ENCODE measurements at places on chromosomes 6 and 20. TPM values are rescaled to one million over a fixed set of nuclear protein-coding genes. Genes with fewer than 3 reads are reported as not detected.

- no peaks in the 10 kb centered on the region for H3K36me3 ChIP-seq
- no peak for DNase-seq
- H3K4me1 ChIP-seq = peaks cover 9% of the 10 kb centered on the region
- H3K27me3 ChIP-seq = no peaks in the 10 kb centered on the region
- no peak overlapping the region for H3K4me3 ChIP-seq
- no peak overlapping the region for H3K27ac ChIP-seq
Measured at GRCh38 chr20:46210672-46211330, 92.7 kb downstream of the CD40 start.

GRCh38 chr6:148874698-148875293 is 128.0 kb downstream of the UST start:
- no peak overlapping the region for H3K27ac ChIP-seq
- H3K27me3 ChIP-seq = no peaks in the 10 kb centered on the region
- no peak overlapping the region for H3K4me3 ChIP-seq
- no peak for DNase-seq
- H3K36me3 ChIP-seq = no peaks in the 10 kb centered on the region
- H3K4me1 ChIP-seq = no peaks in the 10 kb centered on the region

DNA sequence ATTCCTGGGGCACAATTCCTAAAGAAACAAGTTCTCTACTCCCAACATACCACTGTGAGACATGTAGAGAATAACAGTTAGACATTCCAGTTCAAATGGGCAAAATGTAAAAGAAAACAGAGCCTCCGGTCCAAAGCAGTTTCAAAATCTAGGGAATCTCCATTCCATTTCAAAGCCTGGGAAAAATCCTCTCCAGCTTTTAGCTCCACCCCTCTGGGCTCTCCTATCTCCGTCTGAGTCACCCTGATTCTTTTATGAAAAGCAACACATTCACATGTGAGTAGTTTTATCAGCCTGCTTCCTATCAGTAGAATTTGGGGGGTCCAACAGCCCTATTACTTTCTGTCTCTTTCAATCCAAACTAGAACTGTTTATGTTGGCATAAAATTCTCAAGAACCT is 3.7 kb downstream of the CSNK2A1 start:
- no peak for DNase-seq
- H3K27me3 ChIP-seq = no peaks in the 10 kb centered on the region

DNA sequence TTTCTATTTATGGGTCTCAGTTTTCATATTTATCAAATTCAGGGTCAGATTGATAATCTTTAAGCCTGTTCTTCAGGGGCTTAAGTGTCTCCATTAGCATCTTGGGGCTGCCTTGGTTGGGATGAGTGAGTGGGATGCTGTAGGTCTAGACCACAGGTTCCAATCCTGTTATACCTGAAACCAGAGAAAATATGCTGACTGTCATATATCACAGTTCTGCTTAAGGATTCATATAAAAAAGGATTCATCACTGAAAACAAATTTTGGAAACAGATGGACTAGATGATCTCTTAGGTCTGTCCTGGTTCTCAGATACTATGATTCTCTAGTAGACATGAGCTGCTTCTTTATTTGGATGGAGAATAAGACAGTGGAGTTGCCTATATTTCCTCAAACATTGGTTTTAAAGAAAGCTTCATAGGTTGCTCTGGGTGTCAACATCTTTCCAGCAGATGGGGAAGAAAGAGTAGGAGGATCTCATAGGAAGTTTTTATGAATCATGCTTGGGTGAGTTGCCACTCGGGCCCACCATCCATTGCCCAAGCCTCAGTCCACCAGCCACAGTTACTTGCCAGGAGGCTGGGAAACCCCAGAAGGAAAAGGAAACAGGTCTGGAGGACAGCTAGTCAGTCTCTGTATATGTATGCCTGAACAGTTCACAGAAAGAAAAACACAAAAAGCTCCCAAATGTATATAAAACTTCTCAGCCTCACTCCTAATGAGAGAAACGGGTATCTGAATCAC is 42.9 kb upstream of the MAP7 start:
- H3K4me3 ChIP-seq = no peak overlapping the region
- H3K27me3 ChIP-seq = no peaks in the 10 kb centered on the region
- H3K4me1 ChIP-seq = peaks cover 15% of the 10 kb centered on the region

DNA sequence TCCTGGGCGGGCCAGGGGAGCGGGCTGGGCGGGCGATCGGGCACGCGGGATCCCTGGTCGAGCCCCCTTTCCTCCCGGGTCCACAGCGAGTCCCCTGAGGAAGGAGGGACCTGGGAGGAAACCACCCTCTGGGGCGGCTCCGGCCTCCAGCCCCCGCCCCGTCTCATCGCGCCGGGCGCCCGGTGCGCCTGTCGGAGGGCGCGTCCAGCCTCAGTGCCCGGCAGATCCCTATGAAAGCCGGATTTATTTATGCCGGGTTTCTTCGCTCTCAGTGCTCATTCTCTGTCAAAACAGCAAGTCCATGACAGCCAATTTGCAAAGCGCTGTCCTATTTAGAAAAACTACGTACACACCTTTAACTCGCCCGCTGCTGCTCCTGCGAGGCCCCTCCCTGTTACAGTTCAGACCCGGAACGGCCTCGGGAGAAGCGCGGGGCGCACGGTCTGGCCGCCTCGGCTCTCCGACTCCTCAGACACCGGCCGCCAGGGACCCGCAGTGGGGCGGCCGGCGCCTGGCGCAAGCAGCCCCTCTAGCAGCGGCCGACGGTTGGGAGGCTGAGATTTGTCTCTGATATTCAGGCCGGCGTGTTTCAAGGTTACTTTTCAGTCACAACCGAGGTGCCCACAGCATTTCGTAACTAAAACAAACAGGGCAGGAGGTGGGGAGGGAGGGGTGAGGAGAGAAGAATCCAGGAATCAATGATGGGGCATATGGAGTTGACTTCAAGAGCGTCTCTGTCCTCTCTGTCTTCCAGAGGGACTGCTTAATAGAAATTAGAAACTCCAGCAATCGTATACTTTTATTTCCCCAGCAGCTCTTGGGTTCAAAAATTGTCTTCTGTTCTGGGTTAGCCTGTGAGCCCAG is 782 bp upstream of the FOXA2 start:
- no peak overlapping the region for H3K27ac ChIP-seq
- H3K4me3 ChIP-seq = peak overlapping the region; percentile 52
- H3K27me3 ChIP-seq = peaks cover 95% of the 10 kb centered on the region
- no peaks in the 10 kb centered on the region for H3K36me3 ChIP-seq
- DNase-seq = no peak

GRCh38 chr6:144297511-144298100 is 12.5 kb downstream of the UTRN start:
- no peaks in the 10 kb centered on the region for H3K27me3 ChIP-seq
- H3K4me1 ChIP-seq = peaks cover 2% of the 10 kb centered on the region
- no peak for DNase-seq
- no peaks in the 10 kb centered on the region for H3K36me3 ChIP-seq
- no peak overlapping the region for H3K4me3 ChIP-seq
- no peak overlapping the region for H3K27ac ChIP-seq

GRCh38 chr6:169913096-169913638 is 161.7 kb downstream of the ERMARD start:
- no peaks in the 10 kb centered on the region for H3K36me3 ChIP-seq
- DNase-seq = no peak
- no peaks in the 10 kb centered on the region for H3K27me3 ChIP-seq
- H3K27ac ChIP-seq = no peak overlapping the region
- no peaks in the 10 kb centered on the region for H3K4me1 ChIP-seq

The MCCD1 gene
- total RNA-seq = not detected

The GINS1 gene
- 68.4 TPM for total RNA-seq

The VNN1 gene
- not detected for total RNA-seq

The GINM1 gene
- 24.0 TPM for total RNA-seq

Data from H1 (cell line).